Kidney (tissue), 22 donors: ENCODE measurements at places on chromosomes 3 and 15. TPM values are rescaled to one million over a fixed set of nuclear protein-coding genes. Genes with fewer than 3 reads are reported as not detected.

Gene DYNLT2B
- total RNA-seq, result 10.5 TPM

Gene TLR9
- total RNA-seq, result 0.94 TPM

DNA sequence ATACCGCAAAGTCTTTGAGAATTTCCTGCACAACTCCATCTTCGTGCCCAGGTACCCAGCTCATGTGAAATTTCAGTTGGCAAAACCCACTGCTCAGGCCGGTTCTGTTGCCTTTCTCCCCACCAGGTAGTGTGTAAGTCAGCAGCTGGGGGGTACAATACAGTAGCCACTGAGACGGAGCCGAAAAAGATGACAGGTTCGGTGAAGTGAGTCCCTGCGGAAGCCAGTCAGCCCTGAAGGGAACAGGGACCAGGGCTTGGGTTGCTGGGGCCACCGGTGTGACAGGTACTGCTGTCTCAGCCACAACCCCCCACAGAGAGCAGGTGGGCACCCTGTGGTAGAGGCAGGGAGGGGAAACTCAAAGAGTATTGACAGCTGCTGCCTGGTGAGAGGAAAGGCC, 90.8 kb downstream of the PGPEP1L start:
- peaks cover 8% of the 10 kb centered on the region for H3K4me1 ChIP-seq
- no peak overlapping the region for H3K27ac ChIP-seq
- no peak overlapping the region for H3K4me3 ChIP-seq
- peaks cover 5% of the 10 kb centered on the region for H3K36me3 ChIP-seq
- no peaks in the 10 kb centered on the region for H3K27me3 ChIP-seq

DNA sequence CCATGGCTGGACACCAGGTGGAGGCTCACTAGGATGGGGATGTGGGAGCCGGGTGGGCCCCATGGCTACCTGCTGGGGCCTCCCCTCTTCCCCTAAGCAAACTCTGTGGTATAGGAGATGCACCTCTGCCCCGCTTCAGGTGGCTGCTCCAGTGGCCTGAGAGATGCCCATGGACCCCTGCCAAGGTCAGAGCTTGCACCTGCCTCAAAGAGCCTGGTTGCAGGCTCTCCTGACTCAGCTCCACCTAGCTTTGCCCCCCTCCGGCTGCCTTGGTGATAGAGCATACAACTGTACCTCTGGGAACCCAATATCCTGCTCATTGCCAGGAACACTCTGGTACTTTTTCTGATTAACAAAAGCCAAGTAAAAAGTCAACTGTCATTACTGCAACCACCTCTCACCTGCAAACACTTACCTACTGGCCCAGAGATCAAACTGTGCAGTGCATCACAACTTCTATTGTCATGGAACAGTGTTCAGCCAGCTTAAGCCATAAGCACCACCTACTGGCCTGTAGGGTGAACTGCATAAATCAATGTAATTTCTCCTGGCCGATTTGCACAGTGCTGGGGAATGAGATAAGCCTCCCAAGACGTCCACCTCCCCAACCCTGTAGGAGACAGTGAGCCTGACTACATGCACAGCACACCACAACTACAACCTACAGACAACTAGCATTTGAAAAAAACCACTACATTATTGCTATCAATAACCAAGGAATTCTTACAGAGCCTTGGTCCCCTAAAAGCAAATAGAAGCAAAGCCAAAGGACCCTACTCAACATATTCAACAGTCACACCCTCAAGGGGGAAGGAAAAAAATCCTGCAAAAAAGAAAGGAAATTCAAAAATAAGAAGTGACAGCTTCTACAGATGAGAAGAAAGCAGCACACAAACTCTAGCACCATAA, 352.4 kb upstream of the ARHGEF26 start:
- no peaks in the 10 kb centered on the region for H3K27me3 ChIP-seq
- H3K36me3 ChIP-seq, result no peaks in the 10 kb centered on the region
- peak; percentile 41 for DNase-seq
- no peaks in the 10 kb centered on the region for H3K4me1 ChIP-seq

GRCh38 chr3:52531860-52532516, 1.7 kb downstream of the NT5DC2 start:
- H3K36me3 ChIP-seq, result peaks cover 2% of the 10 kb centered on the region
- H3K4me3 ChIP-seq, result no peak overlapping the region
- H3K27ac ChIP-seq, result no peak overlapping the region
- peaks cover 5% of the 10 kb centered on the region for H3K4me1 ChIP-seq
- peak; percentile 76 for DNase-seq

GRCh38 chr3:158992463-158992862, 190.6 kb downstream of the MFSD1 start:
- no peak overlapping the region for H3K4me3 ChIP-seq
- no peaks in the 10 kb centered on the region for H3K4me1 ChIP-seq
- H3K27ac ChIP-seq, result no peak overlapping the region
- no peaks in the 10 kb centered on the region for H3K36me3 ChIP-seq

DNA sequence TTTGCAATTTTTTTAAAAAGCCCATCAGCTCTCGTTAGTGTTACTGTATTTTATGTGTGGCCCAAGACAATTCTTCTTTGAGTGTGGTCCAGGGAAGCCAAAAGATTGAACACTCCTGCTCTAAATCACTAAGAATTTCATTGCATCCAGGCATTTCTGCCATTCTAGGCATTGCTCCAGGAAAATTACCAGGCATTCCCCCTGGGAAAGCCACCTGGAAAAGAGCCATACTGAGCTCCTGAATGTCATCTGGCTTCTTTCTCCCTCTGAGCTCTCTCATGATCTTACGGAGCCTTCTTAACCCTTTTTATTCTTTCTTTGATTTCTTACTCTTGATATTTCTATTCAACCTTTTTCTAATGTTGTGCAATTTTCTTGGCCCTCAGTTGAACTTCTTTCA, 202.2 kb downstream of the DOCK3 start:
- no peaks in the 10 kb centered on the region for H3K4me1 ChIP-seq
- no peak overlapping the region for H3K27ac ChIP-seq
- DNase-seq, result no peak
- no peaks in the 10 kb centered on the region for H3K36me3 ChIP-seq
- H3K4me3 ChIP-seq, result no peak overlapping the region

DNA sequence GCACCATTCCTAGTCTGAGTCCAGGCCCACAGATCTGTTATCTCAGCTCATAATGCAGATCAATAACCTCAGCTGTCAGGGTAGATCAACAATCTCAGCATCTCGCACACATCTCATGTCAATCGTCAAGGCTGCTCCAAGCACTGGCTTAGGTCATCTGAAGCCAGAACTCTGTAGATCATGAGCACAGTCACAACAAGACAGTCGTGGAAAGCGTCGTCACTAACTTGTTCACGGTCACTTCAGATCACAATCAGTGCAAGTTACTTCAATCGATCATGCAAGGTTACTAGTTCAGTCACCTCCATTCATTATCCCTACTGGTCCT, 71.8 kb downstream of the RBPMS2 start:
- no peaks in the 10 kb centered on the region for H3K27me3 ChIP-seq
- peak overlapping the region; percentile 88 for H3K27ac ChIP-seq
- peaks cover 25% of the 10 kb centered on the region for H3K4me1 ChIP-seq
- H3K36me3 ChIP-seq, result no peaks in the 10 kb centered on the region
- DNase-seq, result no peak
- peak overlapping the region; percentile 93 for H3K4me3 ChIP-seq

DNA sequence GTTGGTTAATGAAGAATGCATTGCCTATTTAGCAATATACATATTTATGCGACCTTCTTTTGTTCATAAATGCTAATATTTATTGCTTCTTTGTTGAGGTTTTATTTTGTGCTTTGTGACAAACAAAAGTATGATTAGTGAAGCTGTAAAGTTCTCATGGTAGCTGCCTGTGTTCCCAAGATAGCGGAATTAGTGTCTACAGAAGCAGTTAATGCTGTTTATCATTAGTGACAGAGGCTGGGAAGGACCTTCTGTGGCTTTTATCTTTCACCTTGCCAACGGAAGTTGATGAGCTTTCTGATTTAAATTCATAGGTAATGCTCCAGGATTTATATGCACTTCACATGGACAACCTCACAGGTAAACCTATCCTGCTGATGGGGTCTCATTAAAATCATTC, 418.3 kb downstream of the CADM2 start:
- H3K4me3 ChIP-seq, result no peak overlapping the region
- DNase-seq, result no peak
- no peak overlapping the region for H3K27ac ChIP-seq

DNA sequence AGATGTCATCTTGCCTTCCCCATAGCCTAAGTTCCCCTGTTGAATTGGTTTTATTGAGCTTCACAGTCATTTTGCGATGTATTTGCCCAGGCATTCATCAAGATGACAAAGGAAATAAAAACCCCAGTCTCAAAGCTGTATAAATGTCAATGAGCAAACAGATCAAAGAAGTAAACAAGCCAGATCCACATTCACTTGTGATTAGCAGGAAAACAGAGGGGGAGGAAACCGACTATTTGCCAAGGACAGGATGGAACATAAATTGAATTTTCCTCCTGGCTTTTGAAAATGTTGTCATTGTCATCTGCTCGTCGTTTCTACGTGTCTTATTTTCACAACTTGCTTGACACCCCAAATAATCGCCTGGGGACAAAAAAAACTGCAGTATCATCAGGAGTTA, 83.5 kb downstream of the SV2B start:
- H3K27me3 ChIP-seq, result no peaks in the 10 kb centered on the region
- no peak overlapping the region for H3K27ac ChIP-seq
- no peak for DNase-seq
- no peak overlapping the region for H3K4me3 ChIP-seq
- H3K36me3 ChIP-seq, result no peaks in the 10 kb centered on the region

DNA sequence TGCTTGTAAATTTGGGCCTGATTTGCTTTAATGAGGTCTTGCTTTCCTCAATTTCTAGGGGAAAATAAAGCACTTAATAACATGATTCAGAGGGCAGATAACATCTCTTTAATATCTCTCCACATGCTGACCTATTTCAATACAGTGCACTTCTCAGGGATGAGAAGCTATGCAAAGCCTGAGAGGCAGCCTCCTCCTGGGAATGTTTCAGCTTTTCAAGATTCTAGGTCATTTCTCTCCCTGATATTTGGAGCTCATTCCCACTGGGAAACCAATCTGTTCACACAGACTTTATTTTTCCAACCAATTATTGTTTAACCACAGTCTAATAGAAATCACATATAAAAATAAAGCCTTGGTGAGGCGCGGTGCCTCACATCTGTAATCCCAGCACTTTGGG, 67.0 kb upstream of the LSAMP start:
- no peaks in the 10 kb centered on the region for H3K27me3 ChIP-seq
- DNase-seq, result no peak

- DNase-seq, result peak; percentile 58
- no peak overlapping the region for H3K4me3 ChIP-seq
- H3K27me3 ChIP-seq, result no peaks in the 10 kb centered on the region
- no peak overlapping the region for H3K27ac ChIP-seq
- H3K4me1 ChIP-seq, result no peaks in the 10 kb centered on the region
These were observed 45.5 kb downstream of the SLC28A1 start for GRCh38 chr15:84929795-84930603.

- no peaks in the 10 kb centered on the region for H3K4me1 ChIP-seq
- DNase-seq, result no peak
- no peaks in the 10 kb centered on the region for H3K27me3 ChIP-seq
- H3K4me3 ChIP-seq, result no peak overlapping the region
- H3K27ac ChIP-seq, result no peak overlapping the region
These were observed 4.0 kb downstream of the PSMD6 start for GRCh38 chr3:64019271-64019670.

- no peaks in the 10 kb centered on the region for H3K27me3 ChIP-seq
- no peak for DNase-seq
- H3K36me3 ChIP-seq, result no peaks in the 10 kb centered on the region
- H3K4me3 ChIP-seq, result no peak overlapping the region
- no peaks in the 10 kb centered on the region for H3K4me1 ChIP-seq
These were observed 398.4 kb upstream of the KCNMB2 start for GRCh38 chr3:178137831-178138230.

DNA sequence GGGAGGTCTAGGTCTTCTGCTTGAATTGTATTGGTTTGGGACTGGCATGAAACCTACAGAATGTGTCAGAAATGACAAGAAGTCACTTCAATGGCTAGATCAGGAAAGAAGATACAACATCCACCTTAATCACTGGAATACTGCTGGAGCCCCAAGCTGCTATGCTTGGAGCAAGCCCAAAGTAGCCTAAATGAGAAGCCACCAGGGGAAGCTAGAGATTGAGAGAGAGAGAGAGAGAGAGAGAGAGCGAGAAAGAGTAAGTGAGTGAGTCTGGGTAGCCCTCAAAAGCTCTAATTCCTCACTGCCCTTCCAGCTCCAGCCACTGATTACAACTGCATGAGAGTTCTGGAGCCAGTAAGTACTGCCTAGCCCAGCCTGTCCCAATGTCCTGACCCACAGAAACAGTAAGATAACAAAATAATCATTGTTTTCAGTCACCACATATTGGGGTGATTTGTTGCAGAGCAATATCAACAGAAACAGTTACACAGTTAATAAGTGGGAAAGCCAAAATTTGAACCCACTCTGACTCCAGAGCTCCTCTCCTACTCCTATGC, 529.2 kb upstream of the GOLIM4 start:
- no peaks in the 10 kb centered on the region for H3K27me3 ChIP-seq
- no peak overlapping the region for H3K4me3 ChIP-seq
- H3K27ac ChIP-seq, result no peak overlapping the region
- H3K4me1 ChIP-seq, result no peaks in the 10 kb centered on the region
- no peaks in the 10 kb centered on the region for H3K36me3 ChIP-seq
- DNase-seq, result no peak

- H3K36me3 ChIP-seq, result no peaks in the 10 kb centered on the region
- DNase-seq, result no peak
- H3K4me1 ChIP-seq, result no peaks in the 10 kb centered on the region
- H3K27ac ChIP-seq, result no peak overlapping the region
- no peak overlapping the region for H3K4me3 ChIP-seq
These were observed 65.9 kb downstream of the CPN2 start for GRCh38 chr3:194285024-194285849.
